Glomerular endothelial cell (primary cell): ENCODE measurements at places on chromosomes 12 and 14.

DNA sequence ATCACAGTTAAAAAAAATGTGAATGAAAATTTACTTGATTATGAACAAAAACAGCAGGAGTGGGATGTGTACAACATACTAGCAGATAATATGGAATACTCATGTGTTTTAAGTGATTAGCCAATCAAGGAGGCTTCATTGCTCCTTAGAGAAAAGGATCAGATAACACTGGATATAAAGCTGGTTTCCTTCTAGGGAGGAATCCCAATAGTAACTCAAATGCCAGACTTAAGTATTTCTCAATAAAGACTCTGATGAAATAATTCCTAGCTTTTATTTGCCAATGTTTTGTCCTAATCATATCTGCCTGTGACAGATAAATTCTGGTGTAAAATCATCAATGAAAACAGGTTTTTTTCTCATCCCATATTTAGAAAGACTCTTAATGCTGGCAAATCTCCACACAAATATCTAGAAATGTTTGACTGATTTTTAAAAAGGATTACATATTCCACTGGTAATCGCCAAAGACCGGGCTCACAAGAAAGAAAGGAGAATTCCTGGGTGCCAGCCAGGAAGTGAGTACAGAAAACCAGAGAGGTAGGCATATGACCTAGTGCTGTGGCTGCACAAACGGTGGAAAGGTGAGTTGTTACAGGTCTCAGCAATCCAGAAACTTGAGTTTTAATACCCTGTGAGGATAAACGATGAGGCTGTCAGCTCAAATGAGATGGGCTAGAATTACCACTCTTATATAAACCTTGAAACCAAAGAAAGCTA lies 108.6 kb upstream of the TTC7B start:
- no peak for DNase-seq

GRCh38 chr12:5614256-5614655 lies 182.3 kb downstream of the NTF3 start:
- no peak for DNase-seq

GRCh38 chr12:10374624-10375018 lies 15.2 kb downstream of the KLRK1 start:
- no peak for DNase-seq

DNA sequence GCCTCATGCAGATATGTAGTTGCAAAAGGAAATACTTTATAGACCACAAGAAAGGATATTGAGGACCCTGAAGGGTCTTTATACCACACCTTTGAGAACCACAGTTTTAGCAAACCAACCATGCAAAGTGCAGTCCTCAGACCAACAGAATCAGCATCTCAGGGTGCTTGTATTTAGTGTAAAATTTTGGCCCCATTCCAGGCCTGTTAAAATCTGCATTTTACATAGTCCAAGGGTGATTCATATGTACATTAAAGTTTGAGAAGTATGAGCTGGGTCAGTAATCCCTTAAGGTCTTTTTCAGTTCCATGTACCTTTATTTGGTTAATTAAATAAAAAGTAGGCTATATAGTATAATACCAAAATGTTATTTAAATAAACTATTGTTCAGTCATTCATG lies 91.2 kb downstream of the WNK1 start:
- DNase-seq = no peak

DNA sequence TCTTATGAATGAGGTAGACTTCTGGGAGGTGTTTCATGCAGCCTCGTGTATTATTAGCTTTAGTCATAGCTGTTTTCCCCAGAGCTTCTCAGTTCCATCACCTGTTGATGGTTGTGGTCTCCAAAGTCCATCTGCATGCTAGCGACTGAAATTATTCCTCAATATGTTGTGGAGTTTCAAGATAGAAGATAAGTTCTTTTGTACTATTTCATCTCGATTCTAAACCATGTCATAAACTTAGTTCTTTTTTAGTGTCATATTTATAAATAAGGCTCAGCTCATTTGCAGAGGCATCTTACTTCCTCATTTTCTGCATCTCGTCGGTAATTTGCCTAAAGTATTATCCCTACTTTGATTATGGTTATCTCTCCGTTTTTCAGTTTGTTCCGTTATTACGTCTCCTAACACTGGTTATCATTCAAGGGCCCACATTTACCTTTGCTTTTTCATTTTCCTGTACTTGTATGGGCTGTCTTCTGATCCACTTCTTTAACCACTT lies 119.1 kb downstream of the ITPR2 start:
- no peak for DNase-seq

- no peak for DNase-seq
Measured at GRCh38 chr12:20628226-20628787, 66.8 kb upstream of the SLCO1C1 start.

DNA sequence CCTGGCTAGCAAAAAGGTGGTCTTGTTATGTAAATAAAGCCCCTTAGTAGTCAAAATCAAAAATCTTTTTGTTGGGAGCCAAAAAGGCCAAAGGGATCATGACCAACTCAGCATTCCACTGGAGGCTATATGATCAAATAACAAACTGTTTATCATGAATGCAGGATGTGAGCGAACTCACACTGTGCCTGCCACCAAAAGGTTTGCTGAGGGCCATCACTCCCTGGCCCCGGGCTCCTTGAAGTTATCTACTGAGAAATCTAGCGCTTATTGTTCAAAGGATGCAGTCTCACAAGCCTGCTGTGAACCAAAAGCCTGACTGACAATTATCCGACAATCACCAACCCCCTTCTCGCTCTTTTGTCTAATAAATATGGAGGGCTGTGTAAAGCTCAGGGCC lies 107.2 kb upstream of the DDHD1 start:
- no peak for DNase-seq
